Kidney epithelial cell (primary cell): ENCODE measurements at places on chromosomes 16 and 17. TPM values are rescaled to one million over a fixed set of nuclear protein-coding genes. Genes with fewer than 3 reads are reported as not detected.

DNA sequence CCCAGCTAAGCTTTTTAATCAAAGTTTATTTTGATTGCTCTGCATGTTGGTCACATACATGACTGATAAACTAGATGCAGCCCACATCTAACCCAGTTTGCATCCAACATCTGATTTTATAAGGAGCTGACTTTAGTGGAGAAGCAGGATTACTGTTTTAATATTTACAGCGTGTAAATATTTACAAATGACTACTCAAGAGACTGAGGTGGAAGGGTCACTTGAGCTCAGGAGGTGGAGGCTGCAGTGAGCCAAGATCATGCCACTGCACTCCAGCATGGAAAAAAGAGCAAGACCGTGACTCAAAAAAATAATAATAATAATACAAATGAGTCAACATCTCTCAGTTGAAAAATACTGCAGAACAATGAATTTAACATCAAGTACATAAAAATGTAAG is 50.8 kb downstream of the PARN start:
- no peak for DNase-seq

DNA sequence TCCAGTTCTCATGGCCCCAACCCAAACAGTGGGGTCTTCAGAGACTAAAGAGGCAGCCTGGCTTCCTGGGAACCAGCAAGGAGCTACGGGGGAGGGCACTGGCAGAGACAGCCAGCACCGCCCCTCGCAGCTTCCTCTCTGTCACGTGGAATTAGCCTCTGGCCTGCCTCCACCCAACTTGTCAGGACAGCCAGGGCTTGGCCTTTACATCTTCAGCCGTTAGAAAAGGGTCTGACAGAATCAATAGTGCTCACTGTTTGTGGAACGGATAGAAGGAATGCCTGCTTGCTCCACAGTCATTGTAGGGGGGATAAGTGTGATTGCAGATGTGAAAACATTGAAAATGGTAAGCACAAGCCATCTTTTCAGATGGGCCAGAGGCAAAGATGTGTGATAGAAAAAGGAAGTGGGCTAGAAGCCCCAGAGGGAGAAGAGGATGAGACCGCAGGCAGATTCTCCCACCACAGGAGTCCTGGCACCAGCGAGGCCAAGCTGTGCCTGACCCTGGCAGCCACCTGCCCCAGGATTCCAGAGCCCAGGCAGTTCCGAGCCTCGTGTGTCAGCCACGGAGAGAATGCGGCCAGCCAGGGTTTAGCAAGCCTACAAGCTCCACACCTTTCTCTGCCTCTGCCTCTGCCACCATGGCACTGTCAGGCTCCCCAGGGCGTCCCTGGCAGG is 18.6 kb downstream of the GRIN2C start:
- DNase-seq, result no peak

DNA sequence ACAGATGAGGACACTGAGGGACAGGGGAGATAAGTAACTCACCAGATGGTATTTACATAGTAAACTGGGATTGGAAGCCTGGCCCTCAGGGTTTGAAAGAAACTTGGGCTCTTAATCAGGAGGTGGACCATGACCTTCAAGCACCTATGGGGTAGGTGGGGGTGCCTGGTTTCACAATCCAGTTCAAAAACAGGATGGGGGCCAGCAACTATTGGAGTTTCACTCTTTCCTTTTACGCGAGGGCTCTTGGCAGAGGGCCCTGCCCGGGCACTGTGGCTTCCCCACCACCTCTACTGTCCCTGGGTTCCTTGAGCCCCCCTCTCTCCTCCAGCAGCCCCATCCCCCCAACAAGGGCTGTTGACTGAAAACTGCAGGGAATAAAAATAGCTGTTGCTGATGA is 11.3 kb upstream of the PRR29 start:
- no peak for DNase-seq

GRCh38 chr16:67346341-67346740 is 19.7 kb downstream of the LRRC36 start:
- DNase-seq, result no peak

FCSK gene
- 19.9 and 23.2 TPM in 2 replicates for total RNA-seq

CMTM1 gene
- 4.3 and 9.0 TPM in 2 replicates for total RNA-seq

DNA sequence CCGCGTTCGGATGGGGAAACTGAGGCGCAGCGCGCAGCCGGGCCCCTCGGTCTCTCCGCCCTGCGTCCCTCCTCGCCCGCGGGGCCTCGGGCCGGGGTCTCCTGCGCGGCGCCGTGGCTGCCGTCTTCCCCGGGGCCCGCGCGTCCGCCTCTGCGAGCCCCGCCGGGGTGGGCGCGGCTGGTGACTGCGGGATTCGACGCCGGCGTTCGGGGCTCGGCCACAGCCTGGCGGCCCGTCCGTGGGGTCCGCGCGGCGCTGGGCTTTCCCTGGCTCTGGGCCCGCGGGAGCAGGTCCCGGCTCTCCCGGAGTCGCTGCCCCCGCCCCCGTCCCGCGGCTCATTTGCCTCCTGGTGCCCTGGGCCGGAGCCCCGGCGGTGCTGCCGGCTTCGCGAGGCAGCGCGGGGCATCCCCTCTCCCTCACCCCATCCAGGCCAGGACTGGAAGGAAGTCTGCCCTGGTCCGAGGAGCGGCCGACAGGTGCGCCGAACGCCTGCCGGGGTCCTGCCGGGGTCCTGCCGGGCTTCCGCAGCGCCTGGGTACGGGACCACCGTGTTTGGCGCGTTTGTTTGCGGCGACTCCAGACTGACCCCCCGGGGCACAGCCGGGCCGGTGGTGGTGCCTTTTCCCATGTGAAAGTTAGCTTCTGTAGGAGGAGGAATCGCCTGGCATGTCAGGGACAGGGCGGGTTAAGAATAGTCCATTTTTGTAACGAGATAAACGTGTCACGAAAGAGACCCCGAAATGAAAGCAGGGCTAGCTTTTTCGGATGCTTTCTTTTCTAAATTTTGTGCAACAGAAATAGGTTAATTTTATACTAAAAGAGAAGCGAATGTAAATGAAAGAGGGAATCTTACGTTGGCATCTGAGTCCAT is 671 bp downstream of the CHMP6 start:
- no peak for DNase-seq
